ENCODE measurements at places on chromosomes 5 and 9. TPM values are rescaled to one million over a fixed set of nuclear protein-coding genes. Genes with fewer than 3 reads are reported as not detected.

DNA sequence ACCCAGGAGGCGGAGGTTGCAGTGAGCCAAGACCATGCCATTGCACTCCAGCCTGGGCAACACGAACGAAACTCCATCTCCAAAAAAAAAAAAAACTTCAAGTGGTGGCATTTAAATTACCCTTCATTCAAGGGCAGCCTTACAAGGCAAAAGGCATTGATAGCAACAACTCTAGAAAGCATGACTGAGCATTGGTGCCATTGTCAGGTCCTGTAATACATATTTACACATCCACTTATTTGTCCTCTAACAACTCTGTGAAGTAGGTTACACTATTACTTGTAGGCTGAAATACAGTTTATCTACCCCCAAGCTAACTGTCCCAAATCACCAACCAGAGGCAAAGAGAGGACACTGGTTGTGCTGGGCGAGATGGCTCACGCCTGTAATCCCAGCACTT lies 52.7 kb upstream of the LARP1 start:
- DNase-seq, result no peak

GRCh38 chr5:31244921-31245320 lies 51.4 kb downstream of the CDH6 start:
- no peak for DNase-seq

DNA sequence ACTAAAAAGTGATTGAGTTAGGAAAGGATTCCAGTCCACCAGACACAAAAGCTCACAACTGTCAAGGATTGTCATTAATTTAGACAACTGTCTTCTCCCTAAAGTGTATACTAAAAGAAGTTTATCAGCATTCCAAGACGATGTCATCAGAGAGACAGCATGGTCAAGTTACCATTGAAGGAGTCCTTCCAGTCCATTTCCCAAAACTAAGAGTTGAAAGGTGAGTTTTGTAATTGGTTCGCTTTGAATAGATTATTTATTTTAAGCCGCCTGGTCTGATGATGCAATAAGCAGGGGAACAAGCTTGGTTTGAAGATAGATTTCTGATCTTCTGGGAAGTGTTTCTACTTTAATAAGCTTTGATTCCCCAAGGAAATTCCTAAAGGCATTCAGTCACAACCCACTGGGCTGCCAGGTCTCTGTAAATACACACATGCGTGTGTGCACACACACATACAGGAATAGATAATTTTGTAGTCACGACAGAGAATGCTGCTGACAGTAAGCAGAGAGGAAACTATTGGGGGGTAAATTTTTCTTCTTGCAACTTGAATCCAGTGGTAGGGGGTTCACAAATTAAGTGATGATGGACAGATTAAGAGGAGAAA lies 234.8 kb downstream of the PIK3R1 start:
- no peak for DNase-seq

DNA sequence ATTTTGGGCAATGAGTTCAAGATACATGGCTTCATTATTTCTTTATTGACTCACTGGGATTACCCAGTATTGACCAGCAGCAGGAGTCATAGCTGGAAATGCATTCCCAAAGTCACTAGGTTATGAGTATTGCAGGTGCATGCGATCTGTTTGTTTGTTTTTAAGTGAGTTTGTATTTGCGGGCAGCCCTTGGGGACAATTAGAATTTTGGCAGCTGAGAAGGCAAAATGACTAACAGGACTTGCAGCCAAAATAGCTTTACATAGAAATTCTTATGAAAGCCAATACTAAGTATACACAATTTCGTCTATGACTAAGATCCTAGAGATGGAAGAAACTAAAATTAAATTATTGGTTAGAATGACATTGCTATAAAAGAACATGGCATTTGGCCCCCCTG lies 18.1 kb upstream of the RGMB start:
- no peak for DNase-seq

DNA sequence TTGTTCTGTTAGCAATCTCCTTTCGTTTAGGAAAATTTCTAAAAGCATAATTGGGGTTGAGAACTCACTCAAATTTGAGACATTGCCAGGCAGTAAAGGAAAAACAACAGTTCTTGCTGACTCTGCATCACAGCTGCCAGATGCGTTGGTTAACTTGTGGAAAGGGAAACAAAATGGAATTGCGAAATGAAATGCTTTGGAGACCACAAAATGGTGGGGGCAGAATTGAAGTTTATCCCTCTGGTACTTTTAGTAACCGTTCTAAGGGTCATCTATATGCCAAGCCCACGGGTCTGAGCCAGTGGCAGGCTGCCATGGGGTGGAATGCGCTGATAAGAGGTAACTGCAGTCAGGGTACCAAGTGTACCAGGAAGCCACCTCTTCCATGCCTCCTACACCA lies 28.6 kb upstream of the SELENOP start:
- DNase-seq, result no peak

GRCh38 chr5:33944543-33945132 lies 8.5 kb downstream of the RXFP3 start:
- DNase-seq, result no peak

- no peak for DNase-seq
Observed at GRCh38 chr5:11642438-11642837, 261.8 kb downstream of the CTNND2 start.

Gene PDZD2
- 1.6 TPM for total RNA-seq

DNA sequence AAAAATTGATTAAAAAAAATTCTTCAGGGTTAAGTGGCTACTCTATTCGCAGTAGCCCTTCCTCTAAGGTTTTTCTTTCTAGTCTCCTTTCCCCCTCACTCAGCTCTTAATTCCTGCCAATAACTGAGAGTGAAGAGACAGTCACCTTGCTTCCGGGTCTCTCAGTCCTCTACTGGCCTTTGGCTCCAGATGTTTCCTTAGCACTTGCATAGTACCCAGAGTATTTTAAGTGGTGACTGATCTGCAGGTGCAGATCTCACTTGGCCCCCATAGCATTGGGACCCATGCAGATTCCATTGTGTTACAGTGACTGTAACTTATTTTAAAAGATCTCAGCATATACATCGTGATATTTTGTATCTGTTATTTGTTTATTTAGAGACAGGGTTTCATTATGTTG lies 66.2 kb downstream of the GCNT1 start:
- no peak for DNase-seq

DNA sequence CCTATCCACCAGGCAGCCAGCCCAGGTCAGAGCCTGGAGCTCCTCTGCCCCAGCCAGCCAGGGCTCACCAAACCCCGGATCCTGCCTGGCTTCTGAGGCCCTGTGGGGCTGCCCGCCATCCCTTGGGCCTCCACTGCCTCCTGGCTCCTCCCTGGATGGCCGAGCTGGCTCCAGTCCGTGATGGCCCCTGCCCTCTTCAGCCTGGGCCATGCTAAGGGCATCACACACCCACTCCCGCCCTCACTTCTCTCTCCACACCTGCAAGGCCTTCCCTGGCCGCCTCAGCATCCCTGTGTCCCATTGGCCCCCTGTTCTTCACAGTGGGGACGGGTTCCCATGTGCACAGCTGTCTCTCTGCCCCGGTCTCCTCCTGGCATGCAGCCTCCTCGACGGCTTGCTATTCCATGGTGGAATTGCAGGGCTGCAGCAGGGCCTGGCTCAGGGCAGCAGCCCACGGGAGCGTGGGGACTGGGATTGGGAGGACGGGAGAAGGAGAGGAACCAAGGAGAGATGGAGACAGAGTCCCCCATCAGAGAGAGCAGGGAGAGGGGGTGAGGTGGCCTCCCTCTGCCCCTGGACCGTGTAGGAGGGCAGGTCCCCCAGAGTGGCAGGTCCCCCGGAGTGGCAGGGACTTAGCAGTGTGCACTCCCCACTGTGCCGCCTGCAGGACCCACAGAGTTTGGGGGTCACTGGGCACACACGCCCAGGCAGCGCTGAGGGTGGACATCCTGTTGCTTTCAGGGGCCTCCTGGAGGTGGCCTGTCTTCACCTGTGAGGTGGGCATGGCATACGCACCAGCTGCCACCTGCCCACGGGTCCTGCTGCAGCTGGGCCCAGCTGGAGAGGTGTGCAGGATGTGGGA lies 16.7 kb upstream of the RNU6ATAC start:
- no peak for DNase-seq

DNA sequence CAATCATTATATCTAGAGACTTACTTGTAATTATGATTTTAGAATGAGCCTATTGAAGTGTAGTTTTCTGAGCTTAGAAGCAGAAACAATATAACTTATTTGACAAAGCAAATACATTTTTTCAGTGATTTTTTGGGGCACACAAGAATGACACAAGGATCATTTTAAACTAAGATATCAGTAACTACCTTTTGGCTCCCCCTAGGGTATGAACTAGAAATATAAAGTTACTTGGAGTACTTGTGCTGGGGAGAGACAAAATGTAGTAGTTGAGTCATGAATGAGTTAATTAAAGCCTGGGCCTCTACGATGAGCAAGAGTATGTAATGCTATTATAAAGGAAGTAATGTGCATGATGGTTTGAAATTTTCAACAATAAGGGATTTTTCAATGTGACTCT lies 1244.1 kb upstream of the ACO1 start:
- no peak for DNase-seq

Gene NAA35
- 22.2 TPM for total RNA-seq

GRCh38 chr9:134218230-134218629 lies 53.9 kb upstream of the RNU6ATAC start:
- no peak for DNase-seq

GRCh38 chr5:93226202-93226735 lies 354.8 kb downstream of the NR2F1-AS1 start:
- no peak for DNase-seq

Gene PCDHGA2
- 0.79 TPM for total RNA-seq

- no peak for DNase-seq
Observed at GRCh38 chr5:6527749-6528455, 79.2 kb downstream of the UBE2QL1 start.

DNA sequence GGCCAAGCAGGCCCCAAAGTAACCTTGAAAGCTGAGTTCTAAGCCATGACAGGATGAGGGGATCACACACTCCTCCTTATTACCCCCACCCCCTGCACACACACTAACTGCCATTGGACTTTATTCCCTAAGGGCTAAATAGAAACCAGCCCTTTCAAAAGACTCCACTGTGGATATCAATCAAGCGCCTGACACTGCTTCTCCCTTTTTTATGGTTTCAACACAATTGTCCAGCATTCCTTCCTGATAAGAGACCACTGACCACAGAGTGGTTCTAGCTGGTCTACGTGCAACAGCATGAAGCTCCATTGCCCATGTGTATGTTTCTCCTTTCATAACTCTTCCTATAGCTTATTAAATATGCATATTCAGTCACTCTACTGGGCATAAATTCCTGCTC lies 34.7 kb downstream of the PAEP start:
- no peak for DNase-seq

DNA sequence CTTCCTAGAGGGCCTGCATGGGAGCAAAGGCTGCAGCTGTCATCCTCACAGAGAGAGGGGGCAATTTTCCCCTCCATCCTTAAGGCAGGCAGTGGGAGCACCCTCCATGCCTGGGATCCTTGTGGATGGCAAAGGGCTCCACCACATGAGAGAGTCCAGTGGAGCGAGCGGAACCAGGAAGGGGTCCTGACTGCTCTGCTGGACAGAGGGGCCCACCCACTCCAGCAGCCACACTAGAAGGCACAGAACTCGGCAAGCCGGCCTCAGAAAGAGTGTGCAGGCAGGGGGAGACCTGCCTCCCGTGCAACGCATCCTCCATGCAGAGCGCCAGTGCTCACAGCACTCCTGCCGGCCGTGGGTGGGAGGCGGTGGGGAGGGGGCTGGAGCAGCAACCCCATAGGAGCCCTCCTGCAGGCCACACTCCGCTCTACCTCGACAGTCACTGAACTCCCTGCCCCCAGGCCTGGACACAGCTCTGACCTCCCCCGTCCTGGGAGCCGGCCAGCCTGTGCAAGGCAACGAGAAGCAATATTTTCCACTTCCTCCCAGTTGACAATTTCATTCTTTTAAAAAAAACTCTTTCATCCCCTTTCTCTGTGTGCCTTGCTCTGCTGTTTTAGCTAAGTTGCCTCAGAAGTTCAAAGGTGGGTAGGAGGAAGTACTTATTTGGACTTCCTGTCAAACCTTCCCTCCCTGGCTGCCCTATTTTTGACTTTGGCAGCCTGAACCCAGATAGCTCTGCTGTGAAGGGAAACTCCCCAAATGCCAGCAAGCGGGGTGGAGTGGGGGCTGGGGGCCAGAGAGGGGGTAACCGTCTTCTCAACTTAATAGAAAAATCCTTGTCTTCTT lies 5.3 kb upstream of the LCP2 start:
- no peak for DNase-seq

GRCh38 chr5:136699651-136700050 lies 334.3 kb upstream of the TRPC7 start:
- no peak for DNase-seq

GRCh38 chr9:8838136-8838535 lies 1038.6 kb upstream of the DMAC1 start:
- no peak for DNase-seq

Gene WHRN
- total RNA-seq, result 0.20 TPM

DNA sequence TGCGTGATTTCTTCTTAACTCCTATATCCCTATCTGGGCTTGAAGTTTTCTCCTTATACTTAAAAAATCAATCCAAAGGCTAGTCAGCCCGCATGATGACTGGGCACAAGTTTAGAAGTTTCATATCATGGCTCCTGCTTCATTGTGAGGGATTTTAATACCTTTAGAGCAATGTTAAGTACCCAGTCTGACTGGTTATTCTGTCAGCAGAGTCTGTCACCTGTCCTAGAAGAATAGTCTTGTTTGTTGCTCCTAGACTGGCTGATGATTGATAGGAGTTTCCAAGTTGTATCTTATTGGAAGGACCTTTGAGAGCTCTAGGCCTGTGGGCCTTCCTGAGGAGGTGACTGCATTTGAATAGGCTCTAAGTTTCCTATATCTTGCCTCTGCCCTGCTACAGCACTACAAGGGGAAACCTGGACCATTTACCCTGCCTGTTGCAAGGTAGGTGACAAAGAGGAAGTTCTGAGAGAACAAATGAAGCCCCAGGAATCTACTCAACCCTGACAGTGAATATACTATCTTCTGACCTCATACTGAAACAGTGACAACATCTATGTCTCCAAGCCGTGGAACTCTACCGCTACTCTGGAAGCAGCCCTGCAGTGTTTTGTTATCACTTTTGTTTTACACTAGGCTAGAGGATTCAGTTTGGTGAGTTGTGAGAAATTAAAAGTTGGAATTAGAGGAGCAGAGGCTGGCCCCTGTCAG lies 66.5 kb downstream of the F2RL2 start:
- DNase-seq, result no peak

Gene SV2C
- total RNA-seq, result not detected

Gene CCNI2
- total RNA-seq, result 0.04 TPM

Gene PNPLA7
- total RNA-seq, result 0.20 TPM

DNA sequence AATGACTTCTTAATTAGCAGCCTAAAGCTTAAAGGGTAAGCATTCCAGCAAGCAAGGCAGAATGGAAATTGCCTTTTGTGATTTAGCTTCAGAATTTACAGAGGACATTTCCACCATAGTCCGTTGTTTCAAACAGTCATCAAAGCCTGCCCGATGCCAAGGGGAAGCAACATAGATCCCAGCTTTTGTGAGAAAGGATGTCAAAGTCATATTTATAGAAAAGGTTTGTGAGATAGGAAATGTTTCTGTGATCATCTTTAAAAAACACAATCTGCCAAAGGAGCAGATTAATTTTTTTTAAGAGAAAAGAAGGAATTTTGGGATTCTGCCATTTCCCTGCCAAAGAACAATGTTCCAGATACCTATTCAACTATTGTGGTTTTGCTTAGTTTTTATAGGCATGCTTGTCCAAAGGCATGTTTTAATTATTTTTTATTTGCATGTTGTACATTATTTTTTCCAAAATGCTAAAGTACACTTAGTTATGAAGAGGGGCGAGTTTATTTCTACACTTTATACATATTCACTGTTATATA lies 346.9 kb downstream of the ZNF608 start:
- no peak for DNase-seq

GRCh38 chr5:83428890-83429289 lies 42.7 kb upstream of the VCAN start:
- DNase-seq, result no peak

Gene CER1
- total RNA-seq, result not detected

- DNase-seq, result no peak
Observed at GRCh38 chr5:14917719-14918118, 46.1 kb upstream of the ANKH start.

Gene PCDHGB5
- 8.7 TPM for total RNA-seq

Gene NEUROG1
- total RNA-seq, result not detected
